ENCODE measurements at places on chromosomes 16 and 17.
A peak's percentile ranks its signal among the peaks of the same experiment; 100 is the strongest.

- DNase-seq = no peak
Measured at GRCh38 chr17:14302091-14302430, 1.2 kb downstream of the HS3ST3B1 start.

- DNase-seq = no peak
Measured at GRCh38 chr16:67922221-67922620, 9.4 kb downstream of the CTRL start.

- DNase-seq = no peak
Measured at GRCh38 chr17:64984851-64985521, 65.7 kb upstream of the LRRC37A3 start.

GRCh38 chr16:19437280-19437679 lies 19.6 kb downstream of the TMC5 start:
- DNase-seq = no peak

DNA sequence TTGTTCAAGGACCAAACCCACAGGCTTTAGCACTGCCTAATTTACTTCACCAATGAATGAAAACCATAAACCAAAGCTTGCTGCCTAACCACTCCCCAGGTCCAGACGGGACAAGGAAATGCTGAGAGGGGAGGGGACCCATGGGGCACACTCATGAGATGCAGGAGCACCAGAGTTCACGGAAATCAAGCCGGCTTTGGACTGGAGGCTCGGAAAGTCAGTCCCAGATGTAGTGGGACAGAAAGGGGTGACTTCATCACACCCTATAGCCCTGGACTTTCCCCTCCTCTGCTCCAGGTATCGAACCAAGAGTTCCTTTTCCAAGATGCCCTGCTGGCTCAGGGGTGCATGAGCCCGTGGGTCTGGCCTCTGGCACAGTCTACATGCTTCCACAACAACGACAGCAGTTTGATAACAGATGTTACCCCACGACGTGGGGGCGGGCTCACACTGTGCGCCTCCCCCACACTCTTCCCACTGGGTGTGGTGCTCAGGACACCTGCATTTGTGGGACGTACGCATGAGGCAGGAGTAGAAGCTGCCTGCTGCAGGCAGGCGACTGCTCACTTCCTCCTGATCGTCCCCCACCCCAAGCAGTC lies 63.2 kb downstream of the AMFR start:
- DNase-seq = no peak

GRCh38 chr16:76081967-76082366 lies 195.2 kb upstream of the CNTNAP4 start:
- peak; percentile 49 for DNase-seq

GRCh38 chr17:79980246-79981043 lies 55.2 kb downstream of the TBC1D16 start:
- no peak for DNase-seq

GRCh38 chr16:30526137-30526822 lies at the start of gene ZNF768:
TSS of gene ZNF768 (minus strand) at chr16:30526566. CDS start at chr16:30526413, 153 bp downstream.
- no peak for DNase-seq

- DNase-seq = no peak
Measured at GRCh38 chr16:524274-525040, 3.1 kb upstream of the CAPN15 start.

GRCh38 chr16:16158741-16159374 lies 64.4 kb downstream of the ABCC6 start:
- DNase-seq = no peak

DNA sequence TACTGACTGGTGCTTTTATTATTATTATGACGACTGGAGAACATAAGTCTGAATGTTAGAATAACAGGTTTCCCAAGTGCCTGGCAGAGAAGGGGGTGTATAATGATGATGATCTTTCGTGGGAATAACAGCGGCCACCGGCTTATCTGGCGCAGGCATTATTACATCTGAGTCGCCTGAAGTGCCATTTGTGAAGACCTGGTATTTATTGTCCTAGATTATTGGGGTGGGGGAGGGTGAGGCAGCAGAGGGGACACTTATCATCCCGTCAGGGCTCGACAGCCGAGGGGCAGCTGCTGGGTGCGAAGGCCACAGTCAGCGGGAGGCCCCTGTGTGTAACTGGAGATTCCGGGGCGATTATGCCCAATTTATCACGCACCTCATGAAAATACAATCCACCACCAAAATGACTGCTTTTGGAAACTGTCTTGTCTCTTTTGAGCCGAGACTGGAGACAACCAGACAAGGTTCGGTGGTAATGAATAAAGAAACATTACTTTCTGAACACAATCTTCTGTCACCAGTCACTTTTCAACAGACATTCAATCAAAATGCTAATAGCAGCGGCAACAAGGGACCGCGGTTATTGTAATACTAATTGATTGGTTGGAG lies 199.3 kb downstream of the CCDC182 start:
- no peak for DNase-seq

- no peak for DNase-seq
Measured at GRCh38 chr16:53848277-53848942, 144.5 kb downstream of the FTO start.

DNA sequence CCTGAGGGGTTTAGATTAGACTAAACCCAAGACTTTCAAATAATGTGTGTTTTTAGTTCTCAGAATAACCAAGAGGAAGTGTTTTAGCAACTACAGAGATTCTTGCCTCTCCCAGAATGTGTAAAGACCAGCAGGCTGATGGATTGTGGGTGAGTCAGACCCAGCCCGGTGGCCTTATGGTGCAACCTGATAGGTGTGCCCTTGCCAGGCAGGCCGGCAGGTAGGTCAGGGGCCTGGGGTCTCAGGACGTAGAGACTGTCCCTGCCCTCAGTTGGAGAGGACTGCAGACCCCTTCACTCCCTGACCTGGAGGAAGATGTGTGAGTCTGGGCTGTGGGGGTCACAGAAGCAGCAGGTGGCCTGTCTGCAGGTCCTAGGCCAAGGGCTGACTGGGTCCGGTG lies 47.2 kb upstream of the ACSF3 start:
- no peak for DNase-seq

DNA sequence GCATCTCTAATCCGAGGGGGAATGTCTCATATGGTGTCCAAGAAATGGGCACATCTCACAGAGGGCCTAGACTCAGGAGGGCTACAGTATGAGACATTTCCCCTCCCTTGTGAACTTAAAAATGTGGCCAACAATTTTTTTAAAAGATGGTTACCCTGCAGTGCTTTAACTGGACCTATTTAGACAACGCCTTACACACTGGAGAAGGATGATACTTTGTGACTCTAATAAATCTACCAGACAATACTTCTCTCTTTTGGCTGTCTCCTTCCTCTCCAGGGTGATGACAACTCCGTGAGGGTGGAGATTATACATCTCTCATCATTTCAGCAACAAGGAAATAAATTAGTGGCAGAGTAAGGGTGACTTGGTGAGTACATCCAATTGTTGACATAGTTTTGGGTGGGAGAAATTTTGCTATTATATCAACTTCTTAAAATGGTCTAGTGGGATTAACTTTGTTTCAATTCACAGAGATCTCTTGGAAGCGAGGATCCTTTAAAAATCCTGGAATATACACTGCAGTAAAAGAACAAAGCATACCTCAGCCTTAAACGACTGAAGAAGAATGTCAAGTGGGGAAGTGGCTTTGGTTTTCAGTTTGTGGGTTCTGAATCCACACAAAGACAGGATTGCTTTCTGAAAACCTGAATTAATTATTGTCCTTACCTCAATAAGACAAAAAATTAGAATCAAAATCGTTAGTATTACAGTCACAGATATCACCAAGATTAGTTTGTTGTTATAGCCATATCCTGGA lies 89.8 kb downstream of the KPNA2 start:
- no peak for DNase-seq

GRCh38 chr16:12340151-12340733 lies 363.7 kb downstream of the SNX29 start:
- no peak for DNase-seq

DNA sequence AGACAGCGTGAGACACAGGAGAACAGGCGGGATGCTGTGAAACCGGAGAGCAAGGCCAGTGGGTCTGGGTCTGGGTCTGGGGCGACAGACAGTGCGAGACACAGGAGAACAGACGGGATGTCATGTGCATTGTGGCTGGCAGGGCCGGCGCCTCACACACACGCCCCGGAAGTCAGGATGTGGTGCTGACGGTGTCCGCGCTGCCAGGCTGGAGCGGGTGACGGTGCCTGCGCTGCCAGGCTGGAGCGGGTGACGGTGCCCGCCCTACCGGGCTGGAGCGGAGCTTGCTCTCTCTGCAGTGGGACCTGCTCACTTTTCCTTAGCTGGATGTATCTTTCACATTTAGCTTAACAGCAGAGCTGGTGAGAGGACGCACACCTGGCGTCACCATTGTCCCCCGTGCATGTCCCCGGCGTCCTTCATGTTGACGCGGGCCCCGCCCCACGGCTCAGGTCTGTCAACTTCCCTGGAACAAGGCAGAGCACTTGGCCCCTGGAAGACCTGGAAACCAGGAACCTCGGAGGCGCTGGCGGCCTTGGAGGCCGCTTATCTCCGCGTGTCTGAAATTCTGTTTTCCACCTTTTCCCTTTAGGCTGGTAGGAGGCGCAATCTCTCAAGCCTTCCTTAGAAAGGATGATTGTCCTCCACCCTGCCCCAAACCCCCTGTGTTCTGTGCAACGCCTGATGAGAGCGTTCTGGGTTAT lies 43.0 kb upstream of the ZNF750 start:
- peak; percentile 82 for DNase-seq

GRCh38 chr17:28810437-28810836 lies 32.2 kb downstream of the FAM222B start:
- DNase-seq = no peak

DNA sequence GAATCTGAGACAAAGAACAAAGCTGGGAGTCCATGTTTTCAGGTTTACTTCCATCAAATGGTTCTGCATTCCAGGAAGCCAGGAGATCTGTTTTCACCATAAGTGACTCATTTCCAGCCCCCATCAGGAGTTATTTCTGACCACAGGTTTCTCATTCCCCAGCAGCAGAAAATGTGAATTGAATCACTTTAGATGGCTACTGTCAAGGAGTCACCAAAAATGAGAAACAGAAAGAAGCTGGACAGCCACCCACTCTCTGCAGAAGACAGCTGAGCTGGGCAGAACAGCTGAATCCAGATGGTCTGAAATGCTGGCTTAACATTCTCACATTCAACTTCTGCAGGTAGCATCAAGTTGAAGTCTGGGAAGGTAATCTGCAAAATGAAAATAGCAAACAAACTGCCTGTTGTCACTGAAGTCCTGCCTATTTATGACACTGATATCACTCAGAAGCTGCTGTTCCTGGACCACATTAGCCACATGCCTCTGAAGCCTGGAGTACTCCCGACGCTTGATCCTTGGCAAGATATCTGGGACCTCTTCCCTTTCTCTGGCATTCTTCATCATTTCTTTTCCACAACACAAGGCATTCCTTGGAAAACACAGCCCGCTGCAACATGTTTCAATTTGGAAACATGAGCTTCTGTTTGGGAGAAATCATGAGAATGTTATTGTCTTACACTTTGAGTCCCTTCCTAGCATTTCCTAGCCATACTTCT lies 15.3 kb downstream of the CCL11 start:
- DNase-seq = no peak

DNA sequence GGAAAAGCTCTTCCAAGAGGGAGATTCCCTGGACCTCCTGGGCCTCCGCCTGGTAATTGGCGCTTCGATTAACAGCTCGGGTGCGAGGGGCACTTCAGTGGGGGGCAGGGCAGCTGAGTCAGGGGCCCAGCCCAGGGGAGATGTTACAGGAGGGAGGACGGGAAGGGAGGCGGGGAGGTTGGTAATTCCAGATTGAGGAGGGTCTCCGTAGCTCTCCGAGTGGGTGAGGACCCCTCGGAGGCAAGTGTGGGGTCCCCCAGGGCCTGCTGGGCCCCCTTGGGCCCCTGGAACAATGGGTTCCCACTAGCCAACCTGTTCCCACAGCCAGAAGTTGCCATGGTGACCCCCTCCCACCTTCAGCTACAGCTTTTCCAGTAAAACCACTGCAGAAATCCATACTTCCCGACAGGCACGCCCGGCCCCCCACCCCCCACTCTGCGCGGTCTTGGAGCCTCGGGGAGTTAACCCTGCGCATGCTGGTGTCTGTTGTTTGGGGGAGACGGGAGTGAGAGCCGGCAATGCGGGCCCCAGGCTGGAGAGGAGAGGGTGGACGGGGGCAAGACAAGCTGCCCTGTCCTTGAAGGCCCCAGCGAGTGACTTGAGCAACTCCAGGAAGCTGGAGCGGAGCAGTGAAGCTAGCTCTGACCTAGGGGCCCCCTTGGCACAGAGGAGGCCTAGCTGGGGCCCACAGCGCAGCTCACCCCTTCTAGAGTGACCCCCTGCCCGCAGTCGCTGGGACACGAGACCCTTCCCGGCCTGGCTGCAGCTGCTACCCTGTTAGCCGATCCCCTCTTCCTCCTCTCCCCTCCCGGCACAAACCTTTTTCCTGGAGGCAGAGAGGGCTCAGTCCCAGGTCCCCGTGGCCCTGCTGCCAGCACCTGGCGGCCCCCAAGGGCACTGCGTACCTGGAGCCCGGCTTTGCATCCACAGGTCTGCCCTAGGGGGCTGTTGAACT lies 37.8 kb downstream of the TMEM235 start:
- no peak for DNase-seq

DNA sequence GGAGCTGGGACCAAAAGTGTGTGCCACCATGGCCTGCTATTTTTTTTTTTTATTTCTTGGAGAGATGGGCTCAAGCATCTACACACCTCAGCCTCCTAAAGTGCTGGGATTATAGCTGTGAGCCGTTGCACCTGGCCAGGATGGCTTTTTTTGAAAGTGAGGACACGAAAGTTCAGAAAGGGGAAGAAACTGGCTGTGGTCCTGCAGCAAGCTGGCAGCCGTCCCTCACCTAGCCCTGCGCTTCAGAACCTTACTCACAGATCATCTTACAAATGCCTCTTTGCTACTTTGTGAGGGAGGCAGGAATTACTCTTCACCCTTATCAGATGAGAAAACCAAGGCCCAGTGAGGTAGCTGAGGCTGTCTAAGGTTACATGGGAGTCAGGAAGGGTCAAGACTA lies 4.5 kb upstream of the PPY start:
- DNase-seq = no peak

DNA sequence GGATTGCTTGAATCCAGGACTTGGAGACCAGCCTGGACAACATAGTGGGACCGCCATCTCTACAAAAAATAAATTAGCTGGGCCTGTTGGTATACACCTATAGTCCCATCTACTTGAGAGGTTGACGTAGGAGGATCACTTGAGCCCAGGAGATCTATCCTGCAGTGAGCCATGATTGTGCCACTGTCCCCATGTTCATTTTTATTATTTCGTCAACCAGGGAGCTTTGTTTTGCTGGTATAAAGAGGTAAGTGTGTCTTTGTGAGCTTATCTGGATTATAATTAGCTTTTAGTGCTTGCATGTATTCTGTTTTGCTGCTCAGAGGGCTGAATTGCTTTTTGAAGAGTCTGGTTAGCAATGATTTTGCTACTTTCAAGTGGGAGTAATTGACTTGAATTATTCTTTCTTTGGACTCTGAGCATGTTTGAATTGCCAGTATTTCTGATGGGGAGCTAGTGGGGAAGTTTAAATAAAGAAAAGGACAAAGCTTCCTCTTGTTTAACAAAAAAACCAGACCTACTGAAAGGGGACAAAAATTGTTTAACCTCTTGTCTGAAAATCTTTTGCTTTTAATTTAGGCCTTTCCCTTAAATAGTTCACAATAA lies 31.6 kb upstream of the BCAS3 start:
- no peak for DNase-seq

Data from NCI-H187 (cell line).